ENCODE measurements at places on chromosomes 5 and 9.
A peak's percentile ranks its signal among the peaks of the same experiment; 100 is the strongest.

DNA sequence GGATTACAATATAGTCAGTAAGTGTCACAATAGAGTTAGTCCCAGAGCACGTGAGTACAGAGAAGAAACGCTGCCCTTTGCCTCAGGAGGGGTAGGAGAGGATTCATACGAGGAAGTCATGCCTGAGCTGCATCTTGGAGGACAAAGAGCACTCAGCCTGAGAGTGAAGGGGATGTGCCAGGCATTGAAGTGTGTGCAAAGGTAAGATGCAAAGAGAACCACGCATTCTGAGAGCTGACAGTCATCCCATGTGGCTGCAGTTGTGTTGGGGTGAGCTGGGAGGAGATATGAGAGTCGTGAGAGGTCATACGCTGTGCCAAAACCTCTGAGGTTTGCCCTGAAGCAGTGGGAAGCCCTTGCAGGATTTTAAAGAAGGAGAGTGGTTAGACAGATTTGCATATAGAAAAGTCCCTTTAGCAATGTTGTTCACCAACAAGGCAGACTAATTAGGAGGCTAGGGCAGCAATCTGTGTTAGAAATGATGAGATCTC is 97.5 kb downstream of the PIP5K1B start:
- no peak for DNase-seq

- DNase-seq: no peak
Observed at GRCh38 chr9:78370991-78371390, 74.1 kb downstream of the PSAT1 start.

GRCh38 chr5:68798877-68799843 is 294.7 kb upstream of the SLC30A5 start:
- no peak for DNase-seq

DNA sequence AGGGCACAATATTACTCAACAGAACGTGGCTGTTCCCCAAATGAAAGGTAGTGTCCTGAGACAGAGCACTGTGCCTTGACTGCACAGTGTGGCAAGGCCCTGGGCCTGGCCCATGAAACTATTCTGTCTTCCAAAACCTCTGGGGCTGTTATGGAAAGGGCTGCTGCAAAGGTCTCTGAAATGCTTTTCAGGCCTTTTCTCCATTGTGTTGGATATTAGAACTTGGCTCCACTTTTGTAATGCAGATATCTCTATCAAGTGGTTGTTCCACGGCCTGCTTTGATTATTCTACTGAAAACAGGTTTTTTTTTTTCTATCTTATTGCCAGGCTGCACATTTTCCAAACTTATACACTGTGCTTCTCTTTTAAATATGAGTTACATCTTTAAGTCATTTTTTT is 777.5 kb upstream of the TYRP1 start:
- no peak for DNase-seq

- no peak for DNase-seq
Observed at GRCh38 chr9:128607642-128608350, 48.9 kb downstream of the DYNC2I2 start.

- no peak for DNase-seq
Observed at GRCh38 chr5:127987354-127988145, 96.0 kb upstream of the SLC12A2 start.

DNA sequence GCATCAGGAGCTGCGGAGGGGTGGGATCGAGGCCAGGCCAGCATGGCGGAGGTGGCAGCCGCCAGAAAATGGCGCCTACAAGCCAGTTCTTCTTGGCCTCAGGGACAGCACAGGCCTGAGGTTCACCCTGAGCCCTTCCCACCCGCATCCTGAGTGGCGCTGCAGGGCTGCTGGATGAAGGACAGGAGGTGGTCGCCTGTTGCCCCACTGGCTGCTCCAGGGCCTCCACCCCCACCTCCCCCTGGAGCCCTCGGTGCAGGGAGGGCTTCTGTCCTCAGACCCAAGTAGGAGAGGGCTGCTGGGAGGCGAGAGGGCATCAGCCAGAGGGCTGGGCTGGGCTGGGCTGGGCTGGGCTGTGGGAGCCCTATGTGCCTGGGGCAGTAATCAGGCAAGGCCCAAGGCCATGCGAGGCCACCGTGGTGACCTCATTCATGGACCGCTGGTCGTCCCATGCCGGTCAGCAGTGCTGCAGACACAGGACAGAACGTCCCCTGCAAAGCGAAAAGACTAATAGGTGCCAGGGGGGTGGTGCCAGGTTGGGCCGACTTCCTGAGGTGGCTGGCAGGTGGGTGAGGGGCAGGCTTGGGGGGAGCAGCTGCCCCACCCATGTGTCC is 13.8 kb downstream of the GPSM1 start:
- DNase-seq: no peak

GRCh38 chr5:82156874-82157273 is 121.3 kb downstream of the RPS23 start:
- no peak for DNase-seq

DNA sequence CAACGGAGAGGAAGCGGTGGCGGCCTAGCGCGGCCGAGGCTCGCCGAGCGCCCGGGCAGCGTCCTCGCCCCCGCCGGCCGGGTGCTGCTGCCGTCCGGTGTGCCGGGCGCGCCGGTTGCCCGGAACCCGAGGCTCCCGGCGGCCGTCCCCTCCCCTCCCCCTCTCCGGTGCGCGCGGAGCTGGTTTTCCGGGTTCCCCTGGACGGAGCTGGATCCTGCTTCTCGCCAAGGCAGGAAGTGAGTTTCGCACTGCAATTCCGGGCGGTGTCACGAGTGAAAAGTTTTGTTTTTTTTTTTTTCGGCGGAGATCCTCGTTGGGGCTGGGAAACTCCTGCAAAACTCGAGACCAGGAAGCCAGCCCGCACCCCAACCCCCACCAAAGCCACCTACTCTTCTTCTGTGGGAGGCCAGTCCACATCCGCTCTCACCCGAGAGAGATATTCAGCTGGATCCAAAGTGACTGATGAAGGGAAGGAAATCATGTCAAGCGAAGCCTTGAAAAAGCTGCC is at the start of gene ERBIN:
Gene ERBIN, plus strand, starts transcription at position 300 of the 508 bp plus-strand sequence. CDS start 66,144 bp downstream, outside the sequence.
- DNase-seq: peak; percentile 57

DNA sequence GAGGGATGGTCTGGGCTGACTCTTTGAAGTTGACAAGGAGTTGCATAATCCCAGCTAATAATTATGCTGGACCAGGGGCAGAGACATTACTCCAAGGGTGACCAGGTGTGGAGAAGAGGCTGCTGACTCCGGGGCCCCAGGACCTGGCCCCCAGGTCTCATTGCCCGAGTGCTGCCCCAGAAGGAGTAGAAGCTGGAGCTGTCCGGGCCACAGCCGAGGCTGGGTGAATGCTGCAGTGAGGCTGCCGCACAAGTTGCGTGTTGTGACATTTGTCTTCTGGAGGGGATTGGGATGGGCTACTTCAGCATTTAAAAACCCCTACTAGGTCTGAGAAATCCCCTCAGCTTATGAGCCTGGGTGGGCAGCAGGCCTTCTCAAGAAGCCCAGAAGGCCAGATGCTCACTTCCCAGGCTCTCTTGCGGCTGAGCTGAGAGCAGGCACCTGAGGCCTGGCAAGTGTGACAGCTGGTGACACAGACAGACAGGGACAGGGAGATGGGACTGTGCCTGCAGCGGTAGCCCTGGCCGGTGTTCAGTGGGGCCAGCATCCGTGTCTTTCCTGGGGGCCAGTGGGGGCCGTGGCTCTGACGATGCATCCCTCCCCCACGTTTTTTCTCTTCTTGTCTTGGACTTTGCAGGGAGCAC is 122.8 kb downstream of the KCNIP1 start:
- no peak for DNase-seq

- no peak for DNase-seq
Observed at GRCh38 chr5:95068289-95068910, 216.5 kb downstream of the MCTP1 start.

GRCh38 chr5:41869151-41869723 is 988 bp downstream of the OXCT1 start:
- DNase-seq: no peak

GRCh38 chr9:79477955-79478771 is 93.6 kb upstream of the TLE4 start:
- no peak for DNase-seq

DNA sequence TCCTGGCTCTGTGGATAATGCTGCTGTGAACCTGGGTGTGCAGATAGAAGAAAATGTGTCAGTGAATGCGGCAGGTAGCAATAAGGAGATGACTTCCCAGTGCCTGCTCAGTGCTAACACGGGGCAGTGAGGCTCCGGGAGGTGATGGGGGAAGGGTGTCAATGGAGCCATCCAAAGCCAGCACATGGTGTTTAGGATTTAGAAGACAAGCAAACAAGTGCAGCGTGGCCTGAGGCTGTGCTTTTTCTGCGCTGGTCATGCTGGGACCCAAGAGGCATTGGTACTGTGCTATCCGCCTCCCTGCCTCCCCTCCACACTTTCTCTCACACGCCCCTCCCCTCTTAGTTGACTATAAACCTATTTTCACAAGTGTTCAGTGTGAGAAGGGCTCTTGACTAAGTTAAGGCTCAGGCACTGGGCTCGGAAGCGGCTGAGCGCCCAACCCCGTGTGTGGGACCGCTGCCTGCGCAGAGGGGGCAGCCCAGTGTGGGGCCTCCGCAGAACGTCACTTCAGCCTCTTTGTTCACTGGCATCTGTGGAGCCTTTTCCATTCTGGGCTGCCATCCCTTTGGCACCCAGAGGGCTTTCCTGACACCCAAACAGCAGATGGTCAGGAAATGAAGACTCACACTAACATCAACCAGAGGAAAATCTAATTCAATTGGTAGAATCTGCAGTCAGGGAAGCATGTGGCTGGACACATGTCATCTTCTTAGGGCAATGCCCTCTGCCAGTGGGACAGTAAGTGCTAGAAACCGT is 21.8 kb upstream of the NINJ1 start:
- DNase-seq: no peak

GRCh38 chr9:95791286-95791685 is 84.2 kb upstream of the ERCC6L2 start:
- no peak for DNase-seq

- no peak for DNase-seq
Observed at GRCh38 chr5:170960567-170960966, 98.7 kb downstream of the RANBP17 start.

DNA sequence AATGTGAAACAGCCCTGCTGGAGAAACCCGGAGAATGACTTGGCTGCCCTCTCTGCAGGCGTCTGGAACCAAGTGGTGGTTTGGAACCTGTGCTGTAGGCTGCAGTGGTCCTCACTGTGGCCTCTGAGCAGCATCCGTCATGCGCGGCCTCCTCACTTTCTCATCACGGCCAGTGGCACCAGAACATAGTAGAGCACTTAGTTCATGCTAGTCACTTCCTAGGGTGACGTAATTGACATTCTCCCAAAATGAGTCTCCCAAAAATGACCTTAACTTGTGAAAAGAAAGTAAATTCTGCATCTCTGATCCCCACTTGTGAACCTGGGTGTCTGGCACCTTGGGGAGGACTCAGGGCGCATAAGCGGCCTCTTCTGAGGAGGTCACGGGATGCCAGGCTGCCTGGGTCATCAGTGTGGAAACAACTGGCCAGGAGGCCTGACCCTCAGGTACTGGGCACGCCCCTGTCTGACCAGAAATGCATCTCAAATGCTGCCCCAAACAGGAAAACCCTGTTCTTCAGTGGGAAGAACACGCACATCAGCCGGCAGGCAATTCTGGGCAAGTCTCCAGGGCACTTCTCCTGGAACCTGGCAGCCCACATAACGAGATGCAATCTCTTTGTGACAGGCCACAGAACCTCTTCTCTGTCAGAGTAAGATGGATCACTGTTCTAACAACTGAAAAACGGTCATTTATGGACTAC is 36.6 kb upstream of the SPTLC1 start:
- no peak for DNase-seq

DNA sequence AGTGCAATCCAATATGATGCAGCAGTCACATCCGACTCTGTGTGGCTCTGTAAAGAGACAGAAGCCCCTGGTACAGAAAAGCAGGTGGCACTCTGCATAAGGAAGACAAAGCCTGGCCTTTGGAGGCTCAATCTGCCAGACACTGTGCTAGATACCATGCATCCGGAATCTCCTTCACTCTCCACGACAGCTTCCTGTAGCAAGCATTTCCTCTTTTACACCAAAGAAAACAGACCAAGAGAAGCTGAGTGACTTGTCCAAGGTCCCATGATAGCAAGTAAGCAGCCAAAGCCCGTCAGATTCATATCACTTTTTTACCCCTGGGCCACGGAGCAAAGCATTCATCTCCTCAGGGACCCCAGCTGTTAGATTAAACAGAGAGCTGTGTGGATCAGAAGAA is 64.2 kb upstream of the SMIM23 start:
- DNase-seq: no peak

DNA sequence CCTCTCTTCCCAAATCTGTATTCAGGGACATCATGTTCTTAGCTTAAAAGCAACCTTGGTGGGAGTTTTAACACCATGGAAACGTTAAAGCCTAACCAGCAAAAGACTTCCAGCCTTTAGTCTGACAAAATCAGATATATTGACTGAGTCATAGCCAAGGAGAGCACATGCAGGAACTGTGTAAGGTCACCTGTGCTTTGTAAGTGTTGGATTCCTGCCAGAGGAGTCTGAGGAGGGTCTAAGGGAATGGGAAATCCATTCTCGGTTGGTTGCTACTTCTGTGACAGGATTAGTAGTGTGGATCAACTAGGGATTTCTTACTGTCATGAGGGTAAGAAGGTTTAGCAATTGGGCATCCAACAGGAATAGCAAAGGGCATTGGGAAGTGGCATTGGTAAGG is 142.0 kb upstream of the CHD1 start:
- no peak for DNase-seq

DNA sequence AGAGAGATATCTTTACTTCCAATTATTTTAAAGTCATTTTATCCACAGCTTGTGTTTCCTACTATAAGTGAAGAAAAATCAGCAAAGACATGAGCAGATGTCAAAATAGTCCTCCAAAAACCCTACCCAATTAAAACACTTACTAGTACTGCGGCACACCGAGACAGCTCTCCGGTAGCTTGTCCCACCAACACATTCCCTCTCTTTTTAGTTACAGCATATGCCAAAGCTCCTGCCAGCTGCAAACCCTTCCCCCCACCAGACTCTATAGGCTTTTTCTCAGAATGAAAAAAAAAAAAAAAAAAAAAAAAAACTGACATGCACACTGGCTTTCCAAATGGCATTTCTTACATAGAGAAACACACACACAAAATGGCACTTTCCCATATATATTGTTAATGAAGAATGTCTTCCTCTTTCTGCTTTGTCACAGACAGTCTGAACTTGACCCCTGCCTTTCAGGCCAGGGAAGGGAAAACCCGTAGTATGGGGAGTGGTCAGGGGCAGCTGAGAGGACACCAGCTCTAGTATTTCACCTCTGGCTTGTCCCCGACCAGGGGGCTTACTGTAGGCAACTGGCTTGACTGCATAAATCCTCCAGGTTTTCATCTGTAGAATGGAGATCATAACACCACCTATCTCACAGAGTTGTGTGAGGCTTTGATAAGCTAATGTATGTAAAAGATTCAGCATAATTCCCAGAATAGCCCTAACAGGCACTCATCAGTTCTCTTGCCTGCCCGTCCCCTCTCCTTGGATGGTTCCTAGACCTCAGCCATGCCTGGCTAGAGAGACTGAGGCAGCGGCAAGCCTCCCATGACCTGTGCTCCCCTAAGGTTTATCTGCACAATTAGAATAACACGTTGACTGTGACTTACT is 233.6 kb downstream of the CRB2 start:
- DNase-seq: no peak

- no peak for DNase-seq
Observed at GRCh38 chr9:135239100-135239768, 151.8 kb downstream of the OLFM1 start.

GRCh38 chr9:94929369-94929756 is 202.9 kb downstream of the AOPEP start:
- DNase-seq: no peak
